ENCODE measurements at places on chromosomes 12 and 14. TPM values are rescaled to one million over a fixed set of nuclear protein-coding genes. Genes with fewer than 3 reads are reported as not detected.

KCNMB4 gene
- polyA plus RNA-seq, result 27.2 TPM

RHEBL1 gene
- 2.3 TPM for polyA plus RNA-seq

SUOX gene
- 39.0 TPM for polyA plus RNA-seq

GLIPR1L2 gene
- 0.63 TPM for polyA plus RNA-seq

TXNDC16 gene
- polyA plus RNA-seq, result 10.7 TPM

GPR132 gene
- 1.1 TPM for polyA plus RNA-seq

OR6C2 gene
- not detected for polyA plus RNA-seq

TMEM120B gene
- 9.9 TPM for polyA plus RNA-seq

KRT6C gene
- not detected for polyA plus RNA-seq

MIP gene
- polyA plus RNA-seq, result 0.15 TPM

MBIP gene
- polyA plus RNA-seq, result 174 TPM

- no peak for DNase-seq
Measured at GRCh38 chr12:89593873-89594272, 68.0 kb upstream of the POC1B start.

DNA sequence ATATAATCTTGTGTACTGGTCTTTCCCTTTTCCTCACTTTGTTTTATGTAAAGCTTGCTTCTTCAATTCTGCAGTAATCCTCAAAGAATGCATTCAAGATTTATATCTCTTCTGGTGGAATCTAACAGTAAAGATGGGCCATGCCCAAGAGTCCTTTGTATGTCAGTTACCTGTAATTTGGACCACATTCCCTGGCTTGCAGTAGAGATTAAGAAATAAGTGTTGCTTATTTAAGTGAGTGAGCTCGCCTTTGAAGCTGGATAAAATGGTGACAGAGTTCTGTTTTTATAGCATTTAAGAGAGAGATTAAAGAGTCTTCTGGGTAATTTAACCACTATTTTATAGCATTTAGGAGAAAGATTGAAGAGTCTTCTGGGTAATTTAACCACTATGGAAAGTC lies 262.1 kb upstream of the ATP2B1 start:
- no peak for DNase-seq

GRCh38 chr12:1814266-1814665 lies 6.1 kb upstream of the LRTM2 start:
- no peak for DNase-seq

GRCh38 chr14:24863968-24864684 lies 185.8 kb downstream of the STXBP6 start:
- DNase-seq, result no peak

- DNase-seq, result peak; percentile 14
Measured at GRCh38 chr14:88791629-88792472, 902 bp downstream of the EML5 start.

- DNase-seq, result no peak
Measured at GRCh38 chr14:103733651-103734050, 18.0 kb downstream of the ZFYVE21 start.

- DNase-seq, result no peak
Measured at GRCh38 chr12:46487567-46488131, 115.1 kb upstream of the SLC38A2 start.

- DNase-seq, result no peak
Measured at GRCh38 chr14:74575507-74575906, 36.5 kb downstream of the LTBP2 start.

DNA sequence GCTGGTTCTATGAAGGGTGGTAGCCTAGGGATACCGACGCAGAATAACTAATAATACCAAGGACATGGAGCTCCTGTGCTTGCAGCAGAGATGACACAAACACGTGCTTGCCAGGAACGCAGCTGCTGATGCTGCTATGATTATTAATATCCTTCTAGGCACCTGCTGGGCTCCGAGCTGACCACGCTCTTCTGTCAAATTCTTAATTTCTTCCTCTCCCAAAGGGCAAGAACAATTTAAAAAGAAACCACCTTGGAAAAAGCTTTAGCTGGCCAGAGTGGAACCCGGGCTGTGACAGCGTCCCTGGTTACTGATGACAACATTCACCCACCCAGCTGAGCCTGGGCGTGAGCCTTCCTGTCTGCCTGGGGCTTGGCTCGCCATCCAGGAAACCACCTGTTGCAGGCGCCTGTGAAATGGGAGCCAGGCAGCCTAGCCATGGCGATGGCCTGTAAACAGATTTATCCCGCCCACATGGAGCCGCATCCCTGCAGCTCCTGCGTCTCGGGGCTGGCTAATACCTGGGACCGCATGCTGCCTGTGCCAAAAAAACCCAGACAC lies 28.8 kb downstream of the CLMN start:
- no peak for DNase-seq

GRCh38 chr12:4194668-4195067 lies 78.9 kb upstream of the CCND2 start:
- DNase-seq, result no peak

- no peak for DNase-seq
Measured at GRCh38 chr12:130280231-130280630, 57.5 kb upstream of the PIWIL1 start.

GRCh38 chr14:22540293-22540692 lies 48.7 kb downstream of the DAD1 start:
- DNase-seq, result no peak

DNA sequence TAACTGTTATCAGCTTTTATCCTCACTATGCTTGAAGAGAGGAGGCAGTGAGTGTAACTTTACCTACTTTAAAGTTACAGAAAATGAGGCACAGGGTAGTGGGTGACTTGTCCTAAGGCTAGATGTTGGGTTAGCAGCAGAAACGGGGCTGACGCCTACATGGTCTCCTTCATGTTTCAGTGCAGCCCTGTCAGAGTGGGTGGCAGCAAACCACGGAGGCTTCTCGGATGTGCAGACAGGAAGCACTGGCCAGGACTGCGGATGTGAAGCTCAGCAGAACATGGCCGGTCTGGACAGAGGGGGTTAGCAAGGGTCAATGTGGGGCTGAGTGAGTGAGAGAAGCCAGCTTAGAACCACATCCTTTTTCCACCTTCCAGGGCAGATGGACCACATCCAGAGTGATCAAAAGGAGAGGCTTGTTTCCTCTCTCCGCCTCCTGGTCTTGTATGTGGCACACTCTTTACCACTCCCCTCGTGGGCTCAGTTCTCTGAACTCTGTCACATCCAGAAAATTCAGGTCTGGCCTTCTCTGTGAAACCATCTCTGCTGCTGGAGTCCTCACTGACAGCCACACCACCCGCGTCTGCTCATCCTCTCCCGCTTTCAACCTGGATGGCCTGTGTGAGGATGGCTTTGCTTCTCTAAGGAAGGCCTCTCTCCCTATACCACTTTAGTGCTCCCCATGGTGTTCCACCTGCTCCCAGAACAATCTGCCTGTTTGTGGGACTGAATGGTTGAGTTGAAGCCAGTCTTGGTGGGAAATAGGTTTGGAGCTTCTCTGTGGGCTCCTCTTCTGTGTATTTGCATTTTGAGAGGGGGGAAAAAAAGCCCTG lies 14.1 kb downstream of the SUSD6 start:
- DNase-seq, result no peak

- no peak for DNase-seq
Measured at GRCh38 chr14:49420201-49420600, 166.0 kb downstream of the RPS29 start.

DNA sequence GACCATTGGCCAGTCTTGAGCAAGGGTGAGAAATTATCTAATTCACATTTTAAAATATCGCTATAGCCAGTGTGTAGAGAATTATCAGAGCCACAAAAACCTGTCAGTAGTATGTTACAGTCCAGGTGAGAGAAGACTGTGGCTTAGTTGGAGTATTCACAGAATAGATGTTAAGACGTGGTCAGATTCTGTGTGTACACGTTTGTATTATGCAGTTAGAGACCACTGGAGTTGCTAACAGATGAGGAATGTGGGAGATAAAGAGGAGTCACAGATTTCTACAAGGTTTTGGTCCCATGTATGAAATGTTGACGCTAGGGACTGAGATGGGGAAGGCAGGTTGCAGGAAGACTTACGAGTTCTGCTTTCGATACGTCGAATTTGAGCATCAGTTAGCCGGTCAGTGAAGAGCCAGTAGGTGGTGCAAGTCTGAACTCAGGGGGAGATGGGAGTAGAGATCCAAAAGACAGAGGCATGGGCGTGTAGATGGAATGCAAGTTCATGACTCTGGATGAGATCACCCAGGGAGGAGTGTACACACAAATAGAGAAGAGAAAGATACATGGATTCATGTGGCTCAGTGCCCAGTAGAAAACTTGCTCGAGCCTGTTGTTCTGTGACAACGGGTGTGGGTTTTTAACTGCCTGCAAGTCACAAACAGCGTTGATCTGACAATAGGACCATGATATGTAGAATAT lies 114.8 kb upstream of the FLRT2 start:
- peak; percentile 24 for DNase-seq

DNA sequence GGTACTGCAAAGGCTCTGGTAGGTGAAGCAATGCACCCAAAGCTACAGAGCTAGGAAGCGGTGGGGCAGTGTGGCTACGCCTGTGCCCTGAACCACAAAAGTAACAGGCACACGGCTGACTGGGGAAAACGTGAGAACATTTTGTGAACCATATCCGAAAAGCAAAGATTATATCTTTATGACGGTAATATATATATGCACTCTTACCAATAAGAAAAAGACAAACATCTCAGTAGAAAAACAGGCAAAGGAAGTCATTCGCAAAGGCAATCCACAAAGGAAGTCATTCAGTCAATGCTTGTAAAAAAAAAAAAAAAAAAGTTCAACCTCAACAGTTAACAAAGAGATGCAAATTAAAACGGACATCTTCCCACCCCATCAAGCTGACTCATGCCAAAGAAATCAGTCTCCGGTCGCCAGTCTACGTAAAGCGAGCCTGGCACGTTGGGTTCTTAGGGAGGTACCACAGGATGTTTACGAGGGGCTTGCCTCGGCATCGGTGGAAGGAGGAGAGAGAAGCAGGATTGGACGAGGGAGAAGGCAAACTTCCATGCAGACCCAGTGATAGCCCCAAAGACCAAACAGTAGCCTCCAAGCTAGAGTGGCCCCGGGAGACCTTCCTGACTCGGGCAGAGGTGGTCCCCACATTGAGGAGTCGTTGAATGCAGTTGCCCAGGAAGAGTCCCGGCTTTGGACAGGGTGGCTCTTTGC lies 39.4 kb upstream of the PPP2R5C start:
- DNase-seq, result no peak

- DNase-seq, result no peak
Measured at GRCh38 chr12:26219736-26220135, 24.4 kb downstream of the SSPN start.

- DNase-seq, result no peak
Measured at GRCh38 chr14:29205658-29206057, 439.1 kb downstream of the FOXG1 start.

DNA sequence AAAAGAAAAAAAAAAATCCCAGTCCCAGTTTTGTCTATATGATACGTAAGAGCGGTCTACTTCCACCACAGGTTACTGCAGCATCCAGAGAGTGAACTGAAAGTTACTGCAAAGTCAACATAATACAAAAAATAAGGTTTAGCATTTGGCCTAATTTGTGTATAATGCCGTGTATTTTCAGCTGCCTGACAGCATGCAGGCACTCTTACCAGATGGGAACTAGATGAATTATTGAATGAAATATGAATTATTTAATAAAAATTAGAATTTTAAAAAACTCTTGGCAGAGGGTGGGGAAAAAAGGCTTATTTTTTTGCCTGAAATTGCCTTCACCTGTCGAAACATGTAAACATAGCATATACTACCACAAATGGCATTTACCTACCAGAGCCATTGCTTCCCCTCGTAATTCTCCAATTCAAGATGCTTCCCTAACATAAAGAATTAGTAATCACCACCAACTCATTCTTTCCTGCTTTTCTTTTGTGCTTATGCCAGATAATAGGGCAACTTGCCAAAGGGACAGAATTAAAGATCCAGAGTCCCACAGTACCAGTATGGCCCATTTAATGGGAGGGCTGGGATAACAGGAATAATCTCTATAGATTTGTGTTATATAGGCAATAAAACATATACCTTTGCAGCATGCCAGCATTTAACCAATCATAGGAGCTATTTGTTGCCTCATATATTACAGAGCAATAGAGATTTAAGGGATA lies 31.1 kb downstream of the ATF7 start:
- no peak for DNase-seq

- DNase-seq, result peak; percentile 35
Measured at GRCh38 chr12:98456576-98457573, 58.5 kb upstream of the TMPO start.

DNA sequence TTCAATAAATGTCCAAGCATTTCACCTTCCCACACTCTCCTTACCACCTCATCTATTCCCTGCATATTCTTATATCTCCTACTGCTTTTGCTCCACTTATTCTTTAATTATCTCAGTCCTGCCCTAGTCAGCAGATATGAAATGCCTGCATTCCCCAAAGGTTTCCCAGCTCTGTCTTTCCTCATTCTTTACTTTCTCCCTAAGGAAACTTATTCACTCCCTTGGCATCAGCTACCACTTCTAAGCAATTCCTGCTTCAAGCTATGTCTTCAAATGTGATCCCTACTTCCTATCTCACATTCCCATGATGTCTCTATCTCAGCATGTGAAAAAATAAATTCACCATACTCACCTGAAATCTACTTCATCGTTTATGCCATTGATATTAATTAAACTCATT lies 111.8 kb downstream of the CAPZA3 start:
- DNase-seq, result no peak

DNA sequence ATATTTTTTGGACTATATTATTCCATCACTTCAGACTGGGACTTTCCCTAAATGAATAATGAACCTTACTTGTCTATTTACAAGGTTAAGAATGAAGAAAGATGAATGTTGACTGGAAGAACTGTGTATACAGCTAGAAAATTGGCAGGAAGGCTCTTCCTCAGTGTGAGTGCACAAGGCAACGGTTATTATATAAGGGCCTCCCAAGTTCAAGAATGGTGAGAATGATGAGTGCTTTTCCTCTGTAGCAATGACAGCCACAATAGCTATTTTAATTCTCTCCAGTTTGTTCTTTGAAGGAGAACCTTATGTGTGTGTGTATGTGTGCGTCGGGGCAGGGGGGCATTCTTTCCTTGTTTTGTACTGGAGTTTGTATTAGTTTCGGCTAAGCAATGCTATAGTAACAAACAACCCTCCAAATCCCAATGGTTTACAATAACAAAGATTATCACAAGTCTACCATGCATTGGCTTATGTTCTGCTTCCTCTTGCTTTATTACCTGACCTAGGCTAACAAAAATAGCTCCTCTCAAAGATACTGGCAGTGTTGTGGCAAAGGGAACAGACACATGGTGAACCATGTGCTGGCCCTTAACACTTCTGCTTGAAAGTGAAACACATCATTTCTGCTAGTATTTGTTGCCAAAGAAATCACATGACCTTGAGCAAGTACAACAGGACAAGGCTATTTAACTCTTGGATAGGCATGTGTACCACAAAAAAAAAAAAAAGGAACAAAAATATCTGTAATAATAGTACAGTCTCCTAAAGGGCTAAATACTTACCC lies 139.5 kb downstream of the RMST start:
- DNase-seq, result no peak

DNA sequence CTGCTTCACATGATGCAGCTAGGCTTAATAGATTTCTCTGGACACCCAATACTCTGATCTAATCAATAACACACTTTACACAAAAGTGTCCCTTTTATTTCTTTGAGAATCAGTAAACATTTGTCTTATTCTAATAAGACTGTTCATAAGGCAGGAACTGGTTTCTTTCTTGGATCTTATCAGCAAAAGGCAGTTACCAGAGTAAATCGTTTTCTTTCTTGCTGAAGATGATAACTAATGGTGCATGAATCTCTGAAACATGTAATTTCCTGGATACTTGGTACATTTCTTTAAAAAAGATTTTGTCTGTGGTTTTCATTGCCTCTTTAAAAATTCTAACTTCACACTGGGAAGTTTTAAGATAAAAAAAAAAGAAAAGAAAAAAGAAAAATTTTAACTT lies 39.6 kb downstream of the WIF1 start:
- DNase-seq, result no peak

- no peak for DNase-seq
Measured at GRCh38 chr12:103652808-103653207, 65.7 kb downstream of the STAB2 start.
